ENCODE measurements at places on chromosomes 7 and 10.

DNA sequence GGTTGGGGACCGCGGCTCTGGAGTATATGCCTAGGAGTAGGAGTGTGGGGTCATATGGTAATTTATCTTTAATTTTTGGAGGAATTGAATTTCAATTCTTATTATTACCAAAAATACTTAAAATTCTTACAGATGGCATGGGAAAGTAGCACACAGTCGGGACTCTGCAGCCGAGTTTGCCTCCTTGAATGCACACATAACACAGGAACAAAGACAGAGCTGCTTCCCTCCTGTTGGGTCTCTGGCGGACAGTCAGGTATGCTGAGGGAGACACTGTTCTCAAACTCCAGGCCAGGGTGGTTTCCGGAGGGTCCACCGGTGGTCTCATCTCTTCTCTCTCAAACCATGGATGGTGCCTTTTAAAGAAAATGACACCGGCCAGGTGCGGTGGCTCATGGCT is 32.7 kb downstream of the GRIFIN start:
- DNase-seq = no peak

DNA sequence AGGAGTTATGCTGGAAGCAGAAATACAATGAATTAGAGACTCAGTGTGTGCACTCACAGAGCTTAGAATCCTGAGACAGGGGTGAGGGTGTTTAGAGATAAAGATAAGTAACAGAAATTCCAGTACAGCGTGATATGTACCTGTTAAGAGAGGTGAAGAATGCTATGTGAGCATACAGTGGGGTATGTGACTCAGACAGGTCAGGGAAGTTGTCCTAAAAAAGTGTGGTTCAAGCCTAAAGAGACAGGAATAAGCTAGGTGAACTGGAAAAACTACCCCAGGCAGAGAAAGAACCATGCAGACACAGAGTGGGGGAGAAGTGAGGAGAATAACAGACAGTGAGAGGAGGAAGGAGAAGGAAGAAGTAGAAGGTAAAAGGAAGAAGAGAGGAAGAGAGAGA is 8.6 kb downstream of the SMIM30 start:
- DNase-seq = no peak

DNA sequence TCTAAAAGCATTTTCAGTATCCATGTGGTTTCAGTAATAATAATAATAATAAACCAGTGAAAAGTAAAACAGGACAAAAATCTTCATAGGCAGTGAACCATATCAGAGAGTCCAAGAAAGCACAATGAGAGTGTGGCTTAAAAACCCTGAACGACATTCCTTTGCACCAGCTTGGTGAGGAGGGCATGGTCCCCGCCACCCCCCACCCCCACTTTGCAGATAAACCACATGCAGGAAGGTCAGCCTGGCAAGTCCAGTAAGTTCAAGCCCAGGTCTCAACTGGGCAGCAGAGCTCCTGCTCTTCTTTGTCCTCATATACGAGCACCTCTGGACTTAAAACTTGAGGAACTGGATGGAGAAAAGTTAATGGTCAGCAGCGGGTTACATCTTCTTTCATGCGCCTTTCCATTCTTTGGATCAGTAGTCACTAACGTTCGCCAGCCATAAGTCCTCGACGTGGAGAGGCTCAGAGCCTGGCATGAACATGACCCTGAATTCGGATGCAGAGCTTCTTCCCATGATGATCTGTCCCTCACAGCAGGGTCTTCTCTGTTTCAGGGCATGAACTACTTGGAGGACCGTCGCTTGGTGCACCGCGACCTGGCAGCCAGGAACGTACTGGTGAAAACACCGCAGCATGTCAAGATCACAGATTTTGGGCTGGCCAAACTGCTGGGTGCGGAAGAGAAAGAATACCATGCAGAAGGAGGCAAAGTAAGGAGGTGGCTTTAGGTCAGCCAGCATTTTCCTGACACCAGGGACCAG is 172.5 kb downstream of the EGFR start:
- peak; percentile 14 for DNase-seq

- DNase-seq = no peak
These were observed 250.5 kb upstream of the MEOX2 start for GRCh38 chr7:15936991-15937390.

- no peak for DNase-seq
These were observed 17.2 kb upstream of the SLC26A4 start for GRCh38 chr7:107643407-107643806.

- DNase-seq = no peak
These were observed 941 bp upstream of the LUC7L2 start for GRCh38 chr7:139358541-139359365.

DNA sequence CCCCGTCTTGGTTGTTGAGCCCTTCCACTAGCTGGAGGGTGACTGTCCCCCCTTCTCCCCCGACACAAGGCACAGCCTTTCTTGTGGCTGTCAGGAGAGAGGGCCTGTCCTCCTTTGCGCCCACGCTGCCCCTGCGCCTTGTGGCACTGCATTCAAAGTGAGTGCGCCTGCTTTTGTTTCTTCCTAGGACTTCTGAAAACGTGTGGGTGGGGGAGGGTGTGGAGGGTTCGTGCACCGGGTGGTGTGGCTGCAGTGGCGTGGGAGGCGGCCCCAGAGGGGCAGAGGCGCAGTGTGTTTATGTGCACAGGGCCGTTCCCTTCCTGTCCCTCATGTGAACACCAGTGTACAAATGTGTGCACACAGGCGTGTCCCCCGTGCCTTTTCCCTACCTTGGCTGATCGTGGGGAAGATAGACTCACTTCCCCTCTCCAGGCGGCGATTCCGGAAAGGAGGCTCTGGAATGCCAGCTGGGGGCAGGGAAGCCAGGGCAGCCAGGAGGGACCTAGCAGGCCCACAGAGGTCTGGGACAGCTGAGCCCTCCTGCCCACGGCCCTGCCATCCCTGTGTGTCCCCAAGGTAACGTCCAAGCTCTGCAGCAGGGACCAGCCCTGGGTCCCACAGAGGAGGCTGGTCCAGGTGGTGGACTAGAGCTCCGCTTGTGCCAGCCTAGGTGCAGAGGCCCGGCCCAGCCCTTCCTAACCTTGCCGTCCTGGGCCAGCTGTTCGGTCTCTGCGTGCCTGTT is 88.8 kb downstream of the LHPP start:
- no peak for DNase-seq

DNA sequence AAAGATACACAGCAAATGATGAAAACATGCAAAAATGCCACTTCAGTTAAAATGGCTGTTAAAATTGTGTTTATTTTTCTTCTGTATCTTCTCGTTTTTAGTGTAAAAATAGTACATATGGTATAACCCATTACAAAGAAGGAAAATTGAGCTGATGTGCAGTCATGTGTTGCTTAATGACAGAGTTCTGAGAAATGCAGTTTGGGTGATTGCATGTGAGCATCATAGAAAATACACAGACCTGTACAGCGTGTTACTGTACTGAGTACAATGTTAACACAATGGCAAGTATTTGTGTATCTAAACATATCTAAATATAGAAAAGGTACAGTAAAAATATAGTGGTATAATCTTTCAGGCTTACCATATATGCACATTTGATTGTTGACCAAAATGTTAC is 7.3 kb downstream of the DMTF1 start:
- no peak for DNase-seq

DNA sequence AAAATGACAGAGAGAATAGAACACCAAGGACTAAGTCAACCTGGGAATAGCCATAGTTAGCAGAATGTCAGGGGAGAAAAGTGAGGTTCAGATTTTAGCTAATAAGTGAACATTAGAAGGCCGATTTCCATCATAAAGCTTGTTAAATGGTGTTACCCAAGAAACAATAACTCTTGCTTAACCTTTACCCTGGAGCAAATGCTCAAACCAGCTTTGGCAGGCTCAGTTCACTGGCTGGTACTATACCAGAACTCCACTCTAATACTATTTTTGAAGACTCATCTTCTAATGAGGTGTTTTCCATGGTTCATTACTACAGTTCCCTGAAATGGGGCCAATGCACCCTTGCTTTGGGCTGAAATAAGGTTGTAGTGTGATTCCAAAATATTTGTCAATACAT is 61.3 kb downstream of the RNLS start:
- no peak for DNase-seq

GRCh38 chr7:131110297-131111080 is 217.2 kb upstream of the MKLN1 start:
- DNase-seq = no peak

DNA sequence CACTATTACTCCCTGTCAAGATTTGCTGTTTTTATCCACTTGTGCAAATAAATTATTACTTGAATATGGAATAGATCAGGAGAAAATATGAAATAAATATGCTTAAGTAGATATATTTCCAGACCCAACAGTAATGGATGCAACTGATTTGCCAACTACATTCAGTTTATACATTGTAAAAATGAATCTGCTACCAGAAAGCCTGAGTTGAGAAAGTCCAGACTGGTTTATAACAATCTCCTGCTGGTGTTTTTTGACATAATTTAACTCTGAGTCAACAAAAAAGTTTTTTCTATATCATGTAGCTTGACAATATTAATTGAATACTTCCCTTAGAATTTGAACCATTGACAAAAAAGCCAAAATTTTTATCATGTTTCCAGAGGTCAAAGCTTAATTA is 265.8 kb upstream of the SEMA3D start:
- no peak for DNase-seq

GRCh38 chr7:18900803-18901202 is 216.6 kb downstream of the TWIST1 start:
- no peak for DNase-seq

GRCh38 chr10:26857991-26858706 is 2.6 kb downstream of the ABI1 start:
- DNase-seq = no peak

DNA sequence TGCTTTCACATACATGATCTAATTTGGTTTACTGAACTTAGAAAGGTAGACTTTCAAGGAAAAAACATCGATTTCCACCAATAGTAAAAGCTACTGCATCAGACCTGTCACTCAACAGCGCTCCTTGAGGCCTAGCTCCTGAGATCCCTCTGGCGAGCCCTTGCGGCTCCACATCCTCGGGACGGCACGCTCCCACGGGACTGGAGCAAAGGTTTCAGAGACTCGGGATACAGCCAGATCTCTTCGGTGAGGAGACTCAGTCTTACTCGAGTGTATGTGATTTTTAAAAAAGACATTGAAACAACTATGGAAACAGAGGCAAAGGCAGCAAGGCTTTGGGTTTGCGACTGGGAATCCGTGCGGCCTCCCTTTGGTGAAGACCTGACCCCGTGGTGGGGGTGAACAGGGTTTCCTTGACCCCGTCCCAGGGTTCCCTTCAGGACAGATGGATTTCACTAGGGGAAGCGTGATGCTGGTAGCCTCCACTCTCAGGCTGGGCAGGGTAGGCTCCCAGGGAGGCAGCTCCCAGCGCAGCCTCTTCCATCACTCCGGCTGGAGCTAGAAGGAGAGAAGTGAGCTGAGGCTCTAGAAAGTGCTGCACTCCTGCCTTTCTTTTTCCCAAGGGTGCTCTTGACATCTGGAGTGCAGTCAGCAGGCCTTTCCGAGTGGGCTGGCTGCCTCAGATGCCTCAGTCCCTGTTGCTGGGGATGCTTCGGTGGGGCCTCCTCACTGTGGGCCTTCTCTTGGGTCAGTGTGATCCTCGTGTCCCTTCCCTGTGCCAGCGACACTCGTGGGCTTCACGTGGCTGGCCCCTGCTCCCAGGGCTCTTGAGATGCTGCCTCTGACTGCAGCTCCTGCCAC is 5.8 kb upstream of the ATP6V0E2 start:
- no peak for DNase-seq

DNA sequence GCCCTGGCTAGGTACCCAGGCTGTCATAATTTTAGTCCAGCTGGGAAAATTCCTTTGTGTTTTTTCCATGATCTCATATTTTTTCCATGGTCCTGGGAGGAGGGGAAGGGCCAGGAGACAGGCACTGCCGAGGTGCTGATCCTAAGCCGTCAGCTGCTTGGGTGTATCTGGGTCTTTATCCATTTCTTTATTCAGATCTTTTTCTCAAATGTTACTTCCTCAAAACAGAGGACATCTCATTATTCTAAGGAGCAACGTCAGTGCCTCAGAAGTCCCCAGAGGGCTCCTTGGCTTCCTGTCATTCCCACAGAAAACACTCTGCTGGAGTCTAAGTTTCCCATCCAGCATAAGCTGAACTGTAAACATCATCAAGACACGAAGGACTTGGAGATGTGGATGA is 2.8 kb upstream of the OR6V1 start:
- DNase-seq = no peak

- DNase-seq = no peak
These were observed 145.0 kb downstream of the LRRC4 start for GRCh38 chr7:127886248-127886647.

DNA sequence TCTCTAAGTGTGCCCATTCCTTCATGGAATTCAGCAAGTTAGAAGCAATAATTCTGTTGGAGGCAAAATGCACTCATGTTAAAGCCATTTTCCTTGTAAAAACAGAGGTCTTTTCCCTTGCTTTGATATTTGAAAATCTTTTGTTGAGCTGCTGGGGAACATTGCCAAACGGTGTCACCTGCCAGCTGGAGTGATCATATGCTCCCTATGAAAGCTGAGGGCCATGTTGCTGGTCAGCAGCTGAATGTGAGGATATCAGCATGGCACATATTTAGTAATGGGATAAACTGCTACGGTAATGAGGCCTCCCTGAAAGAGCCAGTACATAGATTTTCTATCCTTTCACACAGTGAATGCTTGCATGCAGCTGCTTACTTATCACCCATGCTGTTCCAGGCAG is 224.3 kb downstream of the THSD7A start:
- no peak for DNase-seq

DNA sequence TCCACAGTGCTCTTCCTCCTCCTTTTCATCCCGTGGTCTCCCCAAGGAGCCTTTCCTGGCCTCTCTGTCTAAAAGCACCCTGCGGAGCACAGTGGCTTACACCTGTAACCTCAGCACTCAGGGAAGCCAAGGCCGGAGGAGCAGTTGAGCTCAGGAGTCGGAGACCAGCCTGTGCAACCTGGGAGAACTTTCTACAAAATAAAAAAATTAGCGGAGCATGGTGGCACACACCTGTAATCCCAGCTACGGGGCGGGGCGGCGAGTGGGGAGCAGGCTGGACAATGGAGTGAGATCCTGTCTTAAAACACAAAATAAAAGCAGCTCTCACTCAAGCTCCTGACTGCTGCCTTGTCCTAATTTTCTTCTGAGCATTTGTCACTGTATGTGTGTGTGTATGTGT is 1.4 kb upstream of the COBL start:
- no peak for DNase-seq

DNA sequence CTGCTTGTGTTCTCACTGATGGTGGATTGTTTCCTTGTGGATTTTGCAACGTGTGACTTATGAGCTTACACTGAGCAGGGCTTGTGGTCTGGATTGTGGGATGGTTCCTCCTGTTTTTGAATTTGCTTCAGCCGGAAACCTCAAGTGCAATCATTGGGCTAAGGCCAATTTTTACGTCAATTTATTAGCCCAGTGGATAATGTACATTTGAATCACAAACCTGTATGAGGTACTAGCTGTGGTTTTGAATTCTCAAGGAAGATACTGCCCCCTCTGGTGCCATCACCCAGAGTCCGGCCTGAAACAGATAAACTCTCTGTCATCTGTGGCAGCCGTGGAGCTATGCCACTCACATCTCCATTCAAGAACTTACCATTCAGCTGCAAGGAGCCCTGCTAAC is 7.3 kb upstream of the ZNF777 start:
- no peak for DNase-seq

- DNase-seq = no peak
These were observed 62.6 kb downstream of the ADK start for GRCh38 chr10:74213571-74214162.

- peak; percentile 95 for DNase-seq
These were observed at the start of gene ZFAND4 for GRCh38 chr10:45672181-45673073. Gene ZFAND4 (minus strand): TSS chr10:45672772. CDS start chr10:45663725, 9,047 bp downstream.

GRCh38 chr7:122166740-122167139 is 22.7 kb upstream of the AASS start:
- DNase-seq = no peak

All from breast epithelium (tissue), 4 donors.